ENCODE measurements at places on chromosomes 5 and 9. TPM values are rescaled to one million over a fixed set of nuclear protein-coding genes. Genes with fewer than 3 reads are reported as not detected.

The DOK3 gene
- 1.7 TPM for total RNA-seq

The C7 gene
- total RNA-seq: 1.1 TPM

The CA9 gene
- total RNA-seq: 2.0 TPM

The ANKRD18B gene
- 0.28 TPM for total RNA-seq

The MEIKIN gene
- not detected for total RNA-seq

The FST gene
- total RNA-seq: 68.3 TPM

The NSUN2 gene
- total RNA-seq: 38.5 TPM

The FOXD4 gene
- 0.28 TPM for total RNA-seq

The ORM2 gene
- not detected for total RNA-seq

The DAB2IP gene
- 7.5 TPM for total RNA-seq

The GDA gene
- not detected for total RNA-seq

The SOHLH1 gene
- total RNA-seq: not detected

The GLRA1 gene
- not detected for total RNA-seq

The WDR38 gene
- total RNA-seq: not detected

The HEMGN gene
- not detected for total RNA-seq

The TMEM215 gene
- total RNA-seq: not detected

The GFI1B gene
- total RNA-seq: not detected

The BTNL3 gene
- not detected for total RNA-seq

The ENHO gene
- not detected for total RNA-seq

The PHF24 gene
- total RNA-seq: under 0.01 TPM

The SEMA6A gene
- 0.74 TPM for total RNA-seq

The GABRB2 gene
- under 0.01 TPM for total RNA-seq

The GNAQ gene
- 30.0 TPM for total RNA-seq

The LCN1 gene
- 0.65 TPM for total RNA-seq

The PLAC8L1 gene
- total RNA-seq: not detected

The DNM1 gene
- 9.6 TPM for total RNA-seq

The SLC46A2 gene
- not detected for total RNA-seq

The PJA2 gene
- 86.7 TPM for total RNA-seq

The IL3 gene
- total RNA-seq: not detected

The LAMC3 gene
- total RNA-seq: 0.28 TPM

The ACOT12 gene
- 0.74 TPM for total RNA-seq

The FXN gene
- 1.9 TPM for total RNA-seq

The BRINP1 gene
- 0.18 TPM for total RNA-seq

The ADAMTS16 gene
- total RNA-seq: 0.18 TPM

The PRRC2B gene
- total RNA-seq: 28.7 TPM

The PCDHGA5 gene
- total RNA-seq: 1.3 TPM

The THBS4 gene
- 1.1 TPM for total RNA-seq

The CDC42SE2 gene
- 17.3 TPM for total RNA-seq

The SLF1 gene
- total RNA-seq: 3.6 TPM

All from smooth muscle cell of bladder (primary cell).